ENCODE measurements at places on chromosomes 12 and 14.

DNA sequence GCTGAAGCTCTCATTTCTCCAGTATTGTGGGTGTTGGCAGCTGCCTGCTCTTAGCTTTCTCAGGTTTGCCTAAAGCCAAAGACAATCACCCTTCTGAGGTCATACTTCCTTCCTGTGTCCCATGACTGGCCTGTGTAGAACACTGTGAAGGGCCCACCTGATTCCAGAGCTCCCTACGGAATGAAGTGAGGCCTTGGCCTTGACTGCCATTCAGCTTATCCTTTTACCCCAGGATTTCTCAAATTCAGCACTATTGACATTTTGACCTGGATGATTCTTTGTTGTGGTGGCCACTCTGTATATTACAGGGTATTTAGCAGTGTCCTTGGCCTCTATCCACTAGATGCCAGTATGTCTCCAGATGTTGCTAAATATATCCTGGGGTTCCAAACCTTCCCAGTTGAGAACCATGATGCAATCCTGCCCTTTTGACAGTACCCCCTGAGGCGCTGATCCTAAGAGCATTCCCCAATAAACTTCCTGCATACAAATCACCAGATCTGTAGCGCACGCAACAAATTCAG, 112.3 kb upstream of the KRR1 start:
- peak; percentile 33 for DNase-seq

- no peak for DNase-seq
Measured at GRCh38 chr14:104431351-104431928, 148.1 kb upstream of the C14orf180 start.

- DNase-seq: no peak
Measured at GRCh38 chr14:81070511-81070910, 115.1 kb downstream of the TSHR start.

GRCh38 chr12:68001486-68002466, 12.5 kb downstream of the IFNG-AS1 start:
- DNase-seq: peak; percentile 13

GRCh38 chr12:5902736-5903135, 42.3 kb downstream of the ANO2 start:
- no peak for DNase-seq

GRCh38 chr12:25894759-25895158, 63.7 kb upstream of the RASSF8 start:
- no peak for DNase-seq

- peak; percentile 41 for DNase-seq
Measured at GRCh38 chr12:50055831-50056638, 1.4 kb upstream of the ASIC1 start.

DNA sequence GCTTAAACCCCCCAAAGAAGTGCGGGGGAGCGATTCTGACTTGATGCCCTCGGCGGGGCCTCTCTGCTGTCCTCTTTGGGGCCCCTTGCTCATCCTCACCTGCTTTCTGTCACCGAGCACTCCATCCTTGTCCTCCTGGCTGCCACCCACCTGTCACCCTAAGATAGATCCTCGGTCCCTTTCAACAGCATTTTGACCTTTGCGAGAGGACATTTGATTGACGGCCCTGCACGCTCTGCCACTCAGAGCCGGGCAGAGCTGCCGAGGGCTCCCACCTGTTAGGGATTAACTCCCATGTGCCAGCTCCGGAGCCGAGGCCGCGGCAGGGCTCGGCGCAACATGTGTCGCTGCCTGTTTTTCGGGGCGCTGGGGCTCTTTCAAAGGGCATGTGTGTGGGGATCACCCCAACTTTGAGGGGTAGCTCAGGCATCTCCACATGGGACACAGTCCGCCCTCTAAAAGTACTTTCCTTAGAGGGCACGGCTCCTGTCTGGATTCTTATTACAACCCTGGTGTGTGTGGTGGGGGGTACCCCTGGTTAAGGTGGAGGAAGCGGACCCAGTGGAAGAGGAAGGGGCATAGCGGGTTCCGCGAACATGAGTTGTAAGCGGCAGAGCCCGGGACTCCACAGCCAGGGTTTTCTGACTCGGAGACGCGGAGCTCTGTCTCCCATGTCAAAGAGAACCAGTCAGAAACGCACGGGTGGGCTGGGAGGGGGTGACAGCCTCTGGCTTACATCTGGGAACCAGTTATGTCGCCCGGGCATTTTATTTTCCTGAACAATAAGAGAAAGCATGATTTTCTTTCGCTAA, 811 bp upstream of the MEG3 start:
- DNase-seq: no peak

All from fibroblast of skin of right biceps (primary cell).